ENCODE measurements at places on chromosomes 7 and 10.

GRCh38 chr10:52578871-52579405, 193.6 kb downstream of the MBL2 start:
- DNase-seq: no peak

- no peak for DNase-seq
Observed at GRCh38 chr7:94245500-94245899, 149.2 kb upstream of the COL1A2 start.

DNA sequence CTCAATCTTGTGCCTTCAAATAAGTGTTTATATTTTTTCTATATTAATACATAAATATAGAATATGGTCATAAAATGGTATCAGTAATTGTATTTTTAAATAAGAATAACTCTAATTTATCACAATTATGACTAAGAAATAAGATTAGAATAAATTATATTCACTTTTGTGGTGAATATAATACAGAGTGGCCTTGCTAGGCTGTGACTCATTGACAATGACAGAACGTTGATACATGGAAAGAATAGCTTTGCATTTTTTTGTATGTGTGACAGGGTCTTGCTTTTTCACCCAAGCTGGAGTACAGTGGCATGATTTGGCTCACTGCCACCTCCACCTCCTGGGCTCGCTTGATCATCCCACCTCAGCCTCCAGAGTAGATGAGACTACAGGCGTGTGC, 47.8 kb upstream of the PCLO start:
- DNase-seq: no peak

DNA sequence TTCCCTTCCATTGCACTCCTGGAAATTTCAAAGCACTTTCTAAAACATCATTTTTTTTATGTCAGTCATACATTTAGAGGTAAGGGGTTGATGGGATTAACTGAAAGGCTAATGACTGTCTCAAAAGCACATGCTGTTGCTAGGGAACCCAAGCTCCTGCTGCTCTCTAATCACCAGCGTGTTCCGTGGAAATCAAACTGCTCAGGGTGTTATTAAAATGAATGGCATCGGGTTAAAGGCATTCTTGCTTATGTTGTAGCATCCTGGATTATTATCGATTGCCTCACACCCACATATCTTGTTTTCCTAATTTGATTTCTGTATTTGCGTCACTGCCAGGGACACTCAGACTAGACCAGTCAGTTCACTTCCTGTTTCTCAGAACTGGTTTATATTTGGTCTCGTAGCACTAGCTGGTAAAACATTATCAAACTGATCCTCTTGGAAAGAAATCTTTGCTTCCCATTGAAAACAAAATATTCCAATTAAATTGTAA, 216.5 kb upstream of the MKLN1 start:
- DNase-seq: no peak

- DNase-seq: no peak
Observed at GRCh38 chr10:14603534-14604102, 171.1 kb downstream of the FAM107B start.

DNA sequence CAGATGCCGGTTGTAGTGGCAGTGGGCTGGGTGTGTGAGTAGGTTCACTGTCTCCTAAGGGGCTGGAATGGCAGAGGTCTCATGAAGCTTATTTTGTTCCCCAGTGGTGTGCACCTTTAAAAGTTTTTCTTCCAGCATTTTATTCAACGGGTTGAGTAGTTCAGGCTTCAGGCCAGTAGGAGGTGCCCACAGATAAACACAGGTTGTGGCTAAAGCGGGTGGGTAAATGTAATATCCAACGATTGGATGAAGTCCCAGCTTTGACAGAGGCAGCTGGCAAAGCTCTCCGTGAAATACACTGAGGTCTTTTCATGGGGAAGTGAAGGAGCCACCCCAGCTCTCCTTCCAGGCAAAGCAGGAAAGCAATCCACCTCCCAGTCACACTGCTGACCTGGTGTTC, 339.8 kb upstream of the LRRTM3 start:
- DNase-seq: no peak

- DNase-seq: no peak
Observed at GRCh38 chr10:114356751-114357514, 47.4 kb downstream of the AFAP1L2 start.

GRCh38 chr7:135362871-135363270, 129.2 kb downstream of the STRA8 start:
- DNase-seq: no peak

- DNase-seq: no peak
Observed at GRCh38 chr10:98886686-98887085, 349.0 kb downstream of the HPSE2 start.

- peak; percentile 73 for DNase-seq
Observed at GRCh38 chr7:8105449-8106095, 137.0 kb downstream of the GLCCI1 start.

GRCh38 chr10:42827201-42827600, 44.6 kb downstream of the BMS1 start:
- no peak for DNase-seq

GRCh38 chr7:128358233-128358632, 3.3 kb downstream of the PRRT4 start:
- no peak for DNase-seq

GRCh38 chr7:159027056-159027788, 117.4 kb downstream of the VIPR2 start:
- peak; percentile 9 for DNase-seq

GRCh38 chr10:8817299-8817698, 762.8 kb downstream of the GATA3 start:
- no peak for DNase-seq

GRCh38 chr7:1741751-1742554, 71.9 kb downstream of the ELFN1 start:
- DNase-seq: peak; percentile 51

- DNase-seq: no peak
Observed at GRCh38 chr7:112484671-112485167, 3.9 kb downstream of the LSMEM1 start.

- no peak for DNase-seq
Observed at GRCh38 chr10:86191166-86191565, 175.4 kb downstream of the GRID1 start.

- DNase-seq: peak; percentile 26
Observed at GRCh38 chr7:45663965-45664633, 89.9 kb downstream of the ADCY1 start.

- DNase-seq: no peak
Observed at GRCh38 chr10:18473424-18474117, 177.8 kb downstream of the NSUN6 start.

- DNase-seq: no peak
Observed at GRCh38 chr10:128712661-128713400, 586.6 kb upstream of the MKI67 start.

DNA sequence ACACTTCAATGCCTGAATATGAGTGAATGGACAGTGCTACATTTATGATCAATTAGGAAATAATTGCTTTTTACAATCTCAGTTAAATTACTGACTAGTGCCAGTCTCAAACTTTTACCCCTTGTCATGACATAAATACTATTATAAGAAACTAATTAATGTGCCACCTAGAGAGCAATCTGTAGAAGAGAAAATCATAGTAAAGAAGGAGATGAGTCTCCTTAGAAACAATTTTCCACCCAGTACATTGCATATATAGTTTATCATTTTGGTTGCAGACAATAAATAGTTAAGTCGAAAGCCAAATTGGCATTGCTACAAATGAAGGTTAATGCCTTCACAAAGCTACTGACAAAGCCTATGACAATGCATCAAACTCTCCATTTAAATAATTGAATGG, 68.6 kb downstream of the SLC13A1 start:
- DNase-seq: no peak

DNA sequence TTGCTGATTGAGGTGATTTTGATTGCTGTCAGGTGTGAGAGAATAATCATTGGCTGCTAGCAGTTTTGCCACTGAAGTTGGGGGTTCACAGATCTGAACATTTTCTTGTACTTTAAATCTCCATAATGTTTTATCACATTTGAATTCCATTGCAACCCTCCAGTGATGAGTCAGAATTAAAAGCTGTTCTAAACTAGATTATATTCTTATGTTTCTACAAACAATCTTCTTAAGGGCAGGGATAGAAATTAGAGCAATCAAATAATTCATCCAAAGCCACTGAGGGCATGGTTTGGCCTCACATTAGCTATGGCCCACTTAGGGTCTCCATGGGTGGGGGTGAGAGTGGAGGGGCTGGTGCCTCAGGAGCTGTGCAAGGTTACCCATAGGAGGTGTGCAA, 53.0 kb upstream of the RPA3 start:
- no peak for DNase-seq

Data from activated CD8-positive, alpha-beta memory T cell treated with anti-CD3 and anti-CD28 coated beads, Interleukin-2, amount 10 ng/mL, durations not matched to agents 7 days and 5 days (primary cell).